ENCODE measurements at places on chromosomes 3 and 15.

DNA sequence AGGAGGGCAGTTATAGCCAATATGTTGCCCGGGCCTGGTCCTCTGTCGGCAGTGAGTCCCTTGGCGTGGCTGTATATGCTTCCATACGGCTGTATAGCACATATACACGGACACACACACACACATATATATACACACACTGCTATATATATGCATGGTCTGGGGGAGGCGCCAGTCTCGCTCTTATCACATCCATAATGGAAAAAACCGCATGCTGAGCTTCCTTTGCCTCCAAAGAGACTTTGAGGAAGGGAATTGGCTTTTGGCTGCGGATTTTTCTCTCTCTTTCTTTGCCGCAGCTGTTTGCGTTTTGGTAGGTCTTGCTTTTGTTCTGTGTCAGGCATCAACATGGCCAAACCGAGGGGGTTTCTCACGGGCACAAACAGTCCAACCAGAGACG is 11.3 kb upstream of the TMEM115 start:
- no peak for DNase-seq

GRCh38 chr15:69524296-69524695 is 71.7 kb downstream of the RPLP1 start:
- DNase-seq: no peak

DNA sequence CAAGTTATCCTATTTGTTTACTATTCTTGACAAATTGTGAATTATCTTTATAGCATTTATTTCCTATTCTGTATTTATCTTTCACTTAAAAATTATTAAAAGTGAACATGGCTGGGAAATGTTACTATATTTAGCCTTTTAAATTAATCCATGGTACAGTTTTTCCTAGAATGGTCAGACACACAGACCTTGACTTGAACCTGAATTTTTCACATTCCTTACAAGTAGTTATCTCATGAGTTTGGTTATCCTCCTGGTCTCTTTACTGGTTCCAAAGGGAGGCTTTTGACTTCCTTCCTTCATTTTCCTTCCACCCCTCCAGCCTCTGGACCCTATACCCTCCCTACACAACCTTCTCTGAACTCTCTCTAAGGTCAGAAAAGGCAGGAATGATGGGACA is 280.6 kb downstream of the SATB1 start:
- no peak for DNase-seq

DNA sequence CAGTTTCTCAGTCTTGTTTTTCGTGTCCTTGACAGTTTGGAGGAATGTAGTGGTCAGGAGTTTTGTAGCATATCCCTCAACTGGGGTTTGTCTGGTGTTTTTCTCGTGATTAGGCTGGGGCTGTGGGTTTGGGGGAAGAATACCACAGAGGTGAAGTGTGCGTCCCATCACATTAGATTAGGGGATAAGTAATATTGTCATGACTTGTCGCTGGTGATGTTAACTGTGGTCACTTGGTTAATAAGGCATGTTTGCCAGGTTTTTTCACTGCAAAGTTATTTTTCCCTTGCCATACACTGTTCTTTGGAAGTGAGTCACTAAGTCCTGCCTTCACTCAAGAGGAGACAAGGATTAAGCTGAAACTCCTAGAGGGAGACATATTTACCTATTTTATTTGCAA is 39.1 kb downstream of the PAK2 start:
- no peak for DNase-seq

DNA sequence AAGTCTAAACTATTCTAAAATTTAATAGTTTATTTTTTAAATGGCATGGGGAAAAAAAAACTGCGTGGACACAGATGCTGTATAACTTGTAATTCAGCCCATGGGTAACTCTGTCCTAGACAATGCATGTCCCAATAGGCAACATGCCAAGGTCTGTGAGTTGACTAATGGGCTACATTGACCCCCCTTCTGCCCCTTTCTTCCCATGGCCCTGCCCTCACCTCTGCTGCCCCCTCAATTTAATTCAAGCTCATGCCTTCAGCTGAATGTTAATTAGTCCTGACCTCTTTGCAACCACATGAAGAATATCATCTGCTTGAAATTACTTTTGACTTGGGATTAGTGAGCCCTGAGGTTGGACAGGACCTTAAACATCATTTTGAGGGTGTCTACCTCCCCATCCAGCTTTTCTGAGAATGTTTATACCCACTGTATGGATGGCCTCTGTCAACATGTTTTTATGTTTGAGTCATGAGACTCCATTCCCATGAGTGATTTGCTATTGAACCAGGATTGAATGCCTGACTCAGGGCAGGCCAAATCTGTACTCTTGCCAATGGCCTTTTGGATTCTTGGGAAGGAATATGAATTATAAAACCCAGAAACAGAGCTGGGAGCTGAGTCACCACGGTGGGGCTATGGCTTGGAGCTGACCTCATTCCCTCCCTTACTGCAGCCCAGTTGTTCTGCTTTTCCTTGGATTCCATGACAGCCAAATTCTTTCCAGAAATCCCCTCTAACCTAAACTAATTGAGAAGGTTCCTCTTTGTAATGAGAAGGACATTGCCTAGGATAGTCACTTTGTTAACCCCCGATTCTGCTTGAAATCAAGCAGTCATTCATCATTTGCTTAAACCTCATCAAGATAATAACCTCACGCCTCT is 33.5 kb upstream of the PDE8A start:
- DNase-seq: no peak

- DNase-seq: no peak
Measured at GRCh38 chr3:183845608-183846288, 20.4 kb upstream of the MAP6D1 start.

GRCh38 chr3:127792541-127793292 is 29.6 kb downstream of the MGLL start:
- DNase-seq: no peak

- DNase-seq: no peak
Measured at GRCh38 chr15:81398910-81399551, 25.0 kb upstream of the TMC3 start.

- DNase-seq: no peak
Measured at GRCh38 chr3:64987726-64988125, 299.9 kb upstream of the ADAMTS9 start.

- DNase-seq: no peak
Measured at GRCh38 chr15:58736018-58736643, 13.4 kb downstream of the ADAM10 start.

GRCh38 chr3:194031867-194032635 is 103.9 kb upstream of the HES1 start:
- DNase-seq: no peak

DNA sequence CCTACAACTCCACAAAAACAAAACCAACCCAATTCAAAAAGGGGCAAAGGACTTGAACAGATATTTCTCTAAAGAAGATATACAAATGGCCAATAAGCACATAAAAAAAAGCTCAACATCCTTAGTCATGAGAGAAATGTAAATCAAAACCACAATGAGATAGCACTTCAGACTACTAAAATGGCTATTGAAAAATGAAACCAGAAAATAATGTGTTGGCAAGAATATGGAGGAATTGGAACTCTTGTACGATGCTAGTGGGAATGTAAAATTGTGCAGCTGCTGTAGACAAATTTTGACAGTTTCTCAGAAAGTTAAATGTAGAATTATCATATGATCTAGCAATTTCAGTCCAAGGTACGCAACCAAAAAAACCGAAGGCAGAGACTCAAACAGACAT is 29.0 kb downstream of the KY start:
- DNase-seq: no peak

DNA sequence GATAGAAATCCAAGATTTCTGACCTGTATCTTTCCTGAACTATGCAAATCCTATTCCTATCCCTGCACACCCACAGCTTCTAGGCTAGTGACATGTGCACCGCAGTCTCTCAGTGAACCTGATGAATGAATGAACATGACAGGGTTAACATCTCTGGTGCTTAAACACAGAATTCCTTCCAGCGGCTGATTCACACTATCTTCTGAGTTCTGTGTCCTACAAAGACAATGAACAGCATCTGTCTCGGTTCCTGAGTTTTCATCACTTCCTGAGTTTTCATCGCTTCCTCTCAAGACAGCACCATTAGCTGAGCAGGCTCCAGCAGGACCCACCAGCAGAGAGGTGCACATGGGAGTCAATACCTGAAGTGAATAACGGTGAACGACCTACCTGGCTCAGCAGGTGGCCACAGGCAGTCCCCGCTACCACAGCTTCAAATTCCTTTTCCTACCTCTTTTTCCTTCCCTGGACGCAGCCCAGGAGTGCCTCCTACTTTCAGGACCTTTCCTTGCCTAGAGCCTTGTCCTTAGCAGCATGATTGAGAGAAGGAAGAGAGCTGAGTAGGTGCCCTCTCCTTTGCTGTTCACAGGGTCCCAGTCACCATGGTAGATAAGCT is 113.5 kb downstream of the IGF2BP2 start:
- DNase-seq: no peak

- no peak for DNase-seq
Measured at GRCh38 chr15:36517758-36518157, 61.7 kb upstream of the CDIN1 start.

DNA sequence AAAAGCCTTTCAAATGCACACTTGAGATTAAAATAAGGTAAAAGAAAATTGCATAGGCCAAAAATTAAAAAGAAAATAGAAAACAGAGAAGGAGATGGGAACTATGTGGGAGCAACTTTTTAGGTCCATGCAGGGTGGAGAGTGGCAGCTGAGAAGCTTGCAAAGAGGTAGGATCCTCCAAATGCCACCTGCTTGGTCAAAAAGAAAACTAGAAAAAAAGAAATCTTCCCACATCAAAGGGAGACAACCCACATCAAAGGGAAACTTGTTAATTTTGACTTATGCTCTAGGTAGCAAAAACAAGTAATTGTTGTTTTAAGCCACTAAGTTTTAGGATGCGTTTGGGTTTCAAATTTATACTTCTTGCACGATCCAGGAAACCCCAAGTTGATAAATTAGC is 342.9 kb downstream of the IL20RB start:
- no peak for DNase-seq

DNA sequence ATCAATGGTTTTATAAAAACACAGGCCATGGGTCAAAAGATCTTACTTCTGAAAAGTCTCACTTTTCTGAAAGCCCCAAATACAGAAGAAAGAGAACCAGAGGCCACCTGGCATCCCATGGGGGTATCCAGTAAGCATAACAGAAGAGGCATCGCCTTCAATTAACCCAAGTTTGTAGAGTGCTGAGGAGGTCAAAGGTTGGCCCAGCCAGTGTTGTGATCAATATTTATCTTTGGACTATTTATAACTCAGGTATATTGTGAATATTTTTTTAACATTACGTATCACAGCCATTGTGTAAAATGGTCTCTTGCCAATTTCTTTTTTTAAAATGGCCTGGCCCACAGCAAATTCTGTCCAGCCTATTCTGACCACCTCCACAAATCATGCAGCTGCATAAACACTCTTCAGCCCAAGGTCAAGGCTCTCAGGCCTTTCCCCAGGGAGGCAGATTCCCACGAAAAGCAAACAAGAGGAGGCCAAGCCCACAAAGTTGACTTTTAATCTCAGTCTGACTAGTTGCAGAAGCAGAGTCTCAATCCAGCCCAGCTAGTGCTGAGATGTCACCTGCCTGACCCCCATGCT is 26.2 kb upstream of the SPTBN5 start:
- no peak for DNase-seq

GRCh38 chr3:43932921-43933320 is 242.2 kb downstream of the ABHD5 start:
- no peak for DNase-seq

DNA sequence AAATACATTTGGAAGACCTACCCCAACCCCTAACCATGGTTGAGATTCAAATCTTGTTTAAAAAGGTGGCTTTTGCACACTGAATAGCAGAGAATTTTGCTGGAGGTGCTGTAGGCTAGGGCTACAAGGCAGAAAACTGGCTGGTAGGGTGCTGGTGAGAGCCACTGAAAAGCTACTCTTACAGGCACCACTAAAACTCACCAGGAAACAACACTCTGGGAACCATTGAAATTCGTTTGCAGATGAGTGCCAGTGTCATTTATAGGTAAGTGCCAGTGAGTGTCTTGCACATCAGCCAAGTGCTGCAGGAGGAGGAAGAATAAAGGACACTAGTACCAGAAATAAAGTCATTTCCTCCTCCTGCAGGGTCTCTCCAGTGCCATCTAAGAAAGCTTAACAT is 610.2 kb downstream of the ZNF385D start:
- no peak for DNase-seq

GRCh38 chr3:5384557-5385236 is 197.2 kb downstream of the EDEM1 start:
- DNase-seq: no peak

- no peak for DNase-seq
Measured at GRCh38 chr15:61091289-61091616, 137.8 kb downstream of the RORA start.

DNA sequence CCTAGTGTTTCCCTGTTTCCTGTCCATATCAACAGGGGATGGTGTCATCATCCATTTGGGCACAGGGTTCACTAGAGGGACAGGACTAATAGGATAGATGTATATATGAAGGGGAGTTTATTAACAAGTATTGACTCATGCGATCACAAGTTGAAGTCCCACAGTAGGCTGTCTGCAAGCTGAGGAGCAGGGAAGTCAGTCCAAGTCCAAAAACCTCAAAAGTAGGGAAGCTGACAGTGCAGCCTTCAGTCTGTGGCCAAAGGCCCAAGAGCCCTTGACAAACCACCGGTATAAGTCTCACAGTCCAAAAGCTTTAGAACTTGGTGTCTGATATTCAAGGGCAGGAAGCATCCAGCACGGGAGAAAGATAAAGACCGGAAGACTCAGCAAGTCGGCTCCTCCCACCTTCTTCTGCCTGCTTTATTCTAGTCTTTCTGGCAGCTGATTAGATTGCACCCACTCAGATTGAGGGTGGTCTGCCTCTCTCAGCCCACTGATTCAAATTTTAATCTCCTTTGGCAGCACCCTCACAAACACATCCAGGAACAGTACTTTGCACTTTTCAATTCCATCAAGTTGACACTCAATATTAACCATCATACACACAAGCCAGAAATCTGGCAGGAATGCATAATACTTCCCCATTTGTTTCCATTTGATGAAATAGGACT is 43.4 kb downstream of the CD200 start:
- DNase-seq: no peak

GRCh38 chr3:112807685-112808084 is 39.0 kb downstream of the CD200R1L start:
- no peak for DNase-seq

GRCh38 chr15:70100474-70101341 is 3.0 kb upstream of the TLE3 start:
- peak; percentile 46 for DNase-seq

DNA sequence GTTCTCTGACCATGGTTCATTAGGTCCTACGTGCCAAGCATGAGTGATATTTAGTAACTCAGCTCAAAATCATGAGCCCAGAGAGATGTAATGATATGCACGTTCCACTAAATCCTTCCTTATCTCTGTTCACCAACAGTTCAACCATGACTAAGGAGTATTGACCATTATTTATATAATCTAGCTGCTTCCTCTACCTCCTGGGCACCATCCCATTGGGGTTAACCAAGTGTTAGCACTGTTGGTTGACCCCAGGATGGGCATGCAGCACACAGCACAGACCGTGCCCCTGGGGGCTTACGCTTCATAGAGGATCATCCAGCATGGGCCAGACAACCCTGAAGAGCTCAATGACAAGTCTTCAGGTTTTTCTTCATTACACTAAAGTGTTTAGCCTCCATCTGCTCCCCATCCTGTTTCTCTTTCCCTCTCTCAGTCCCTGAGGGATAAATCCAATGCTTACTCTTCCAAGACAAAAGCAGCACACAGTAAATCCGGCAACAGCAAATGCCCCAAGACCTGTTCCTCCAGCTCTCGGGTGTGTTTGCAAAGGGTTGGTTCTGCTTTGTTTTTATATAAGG is 10.4 kb downstream of the FAM174B start:
- DNase-seq: no peak
